AG04449 (cell line): ENCODE measurements at places on chromosomes 5 and 9.

DNA sequence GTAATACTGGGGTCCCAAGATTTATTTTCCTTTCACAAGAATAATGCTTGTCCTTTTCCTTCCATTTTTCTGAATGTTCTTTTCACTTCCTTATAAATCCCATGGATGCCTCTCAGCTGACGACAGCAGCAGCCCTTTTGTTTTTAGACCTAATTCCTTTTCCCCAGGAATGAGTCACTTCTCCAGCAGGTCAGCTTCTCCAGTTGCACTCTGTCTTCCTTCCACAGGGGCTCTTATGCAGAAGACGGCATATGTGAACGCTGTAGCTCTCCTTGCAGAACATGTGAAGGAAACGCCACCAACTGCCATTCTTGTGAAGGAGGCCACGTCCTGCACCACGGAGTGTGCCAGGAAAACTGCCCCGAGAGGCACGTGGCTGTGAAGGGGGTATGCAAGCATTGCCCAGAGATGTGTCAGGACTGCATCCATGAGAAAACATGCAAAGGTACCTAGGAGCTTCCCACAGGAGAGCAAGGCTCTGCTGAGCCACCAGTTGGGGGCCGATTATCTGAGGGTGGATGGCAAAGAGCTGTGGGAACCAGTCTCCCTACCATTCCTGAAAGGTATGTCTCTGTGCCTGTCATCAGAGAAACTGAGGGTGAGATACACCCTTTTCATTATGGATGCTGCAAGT is 72.9 kb downstream of the RFK start:
- peak; percentile 46 for DNase-seq

GRCh38 chr9:127755061-127756060 is 20.3 kb upstream of the TOR2A start:
- no peak for DNase-seq

DNA sequence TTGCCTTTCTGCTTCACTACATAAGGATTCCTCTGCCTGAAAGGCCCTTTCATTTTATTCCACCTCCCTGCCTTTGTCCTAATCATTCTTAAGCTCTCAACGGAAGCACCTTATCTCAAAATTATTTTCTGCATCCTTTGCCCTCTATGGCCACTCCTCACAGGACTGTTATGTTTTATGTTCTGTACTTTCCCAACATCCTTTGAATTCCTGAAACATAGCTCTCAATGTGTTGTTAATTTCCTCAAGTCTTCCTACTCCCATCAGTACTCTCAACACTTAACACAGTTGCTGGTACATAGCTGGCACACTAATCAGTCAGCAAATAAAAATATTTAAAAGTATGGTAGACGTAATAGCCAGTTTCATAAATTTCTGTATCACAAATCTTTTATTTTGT is 193.0 kb downstream of the RFX3 start:
- DNase-seq: no peak

DNA sequence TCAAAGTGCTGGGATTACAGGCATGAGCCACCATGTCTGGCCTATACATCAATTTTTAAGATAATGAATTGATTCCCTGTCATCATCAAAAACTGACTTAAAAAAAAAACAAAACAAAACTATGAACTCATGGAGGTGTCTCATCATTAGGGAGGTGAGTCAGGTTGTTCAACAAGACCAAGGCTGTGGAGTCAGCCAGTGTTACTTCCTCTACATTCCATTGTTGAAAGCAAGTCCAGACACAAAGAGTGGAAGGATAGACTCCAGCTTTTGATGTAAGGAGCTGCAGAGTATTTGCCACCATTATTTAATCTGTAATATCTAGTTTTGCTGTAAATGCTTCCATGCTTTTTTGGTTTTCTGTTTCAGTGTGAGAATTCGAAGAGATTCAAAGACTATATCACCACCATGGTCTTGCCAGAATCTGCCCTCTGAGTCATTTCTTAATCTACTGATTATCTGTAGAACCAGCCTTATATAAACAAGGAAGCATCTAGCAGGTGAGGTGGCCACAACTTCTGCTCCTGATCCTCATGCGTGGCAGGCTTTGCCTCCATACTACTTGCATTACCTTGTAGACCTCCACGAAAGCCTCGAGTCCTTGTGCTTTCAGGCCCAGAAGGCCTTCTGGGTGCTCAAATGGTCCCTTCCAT is 156.1 kb downstream of the FGF1 start:
- peak; percentile 12 for DNase-seq

- peak; percentile 17 for DNase-seq
Measured at GRCh38 chr5:125372694-125373631, 626.5 kb upstream of the ZNF608 start.

- no peak for DNase-seq
Measured at GRCh38 chr5:125685771-125686170, 737.4 kb upstream of the GRAMD2B start.

DNA sequence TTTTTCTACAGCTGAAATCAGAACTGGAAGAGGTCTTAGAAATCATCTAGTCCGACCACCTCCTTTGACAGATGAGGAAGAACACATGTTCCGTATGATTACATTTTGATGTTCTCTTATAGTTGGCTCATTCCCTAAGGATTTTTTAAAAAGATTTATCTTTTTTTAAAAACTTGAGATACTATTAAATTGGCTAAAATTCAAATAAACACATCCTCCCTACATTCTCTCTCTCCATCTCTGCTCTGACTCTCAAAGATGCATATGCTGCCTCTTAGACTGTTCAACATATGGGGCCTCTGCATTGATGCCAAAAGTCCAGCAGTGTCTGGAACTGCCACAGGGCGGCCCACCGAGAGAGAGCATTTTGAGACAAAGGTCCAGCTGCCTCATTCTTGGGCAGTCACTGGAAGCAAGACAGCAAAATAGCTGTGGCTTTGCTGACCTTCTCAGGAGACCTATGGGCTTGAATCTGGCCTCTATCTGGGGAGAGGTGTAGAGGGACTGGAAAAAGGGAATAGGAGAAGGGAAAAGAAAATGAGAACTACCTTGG is 12.8 kb upstream of the TSSK1B start:
- no peak for DNase-seq

GRCh38 chr5:79191457-79191856 is 44.5 kb upstream of the JMY start:
- no peak for DNase-seq

DNA sequence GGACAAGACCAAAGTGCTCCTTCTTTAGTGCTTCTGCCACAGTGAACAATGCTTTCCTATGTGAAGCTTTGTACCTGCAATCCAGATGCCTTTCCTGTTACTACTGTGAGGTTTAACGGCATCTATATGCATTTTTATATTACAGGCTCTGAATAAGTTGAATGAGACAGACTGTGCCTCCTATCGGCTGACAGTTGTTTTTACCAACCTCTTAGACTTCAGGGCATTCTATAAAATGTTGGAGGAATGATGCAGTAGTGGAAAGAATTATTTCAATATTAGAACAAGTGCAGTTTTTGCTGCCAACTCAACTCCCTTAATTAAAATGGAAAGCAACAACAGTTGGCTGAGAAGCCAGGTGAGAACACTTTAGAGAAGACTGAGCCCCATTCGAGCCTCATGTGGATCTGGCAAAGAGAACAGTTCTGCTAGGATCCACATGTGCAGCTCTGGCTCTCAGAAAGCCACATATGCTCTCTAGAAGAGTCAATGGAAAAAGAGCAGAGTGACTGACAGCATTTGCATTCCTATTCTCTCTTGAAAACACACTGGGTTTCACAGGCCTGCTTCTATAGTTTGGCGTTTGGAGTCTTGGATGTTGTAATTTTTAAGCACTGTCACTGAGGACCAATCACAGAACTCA is 147.5 kb downstream of the LURAP1L start:
- no peak for DNase-seq

DNA sequence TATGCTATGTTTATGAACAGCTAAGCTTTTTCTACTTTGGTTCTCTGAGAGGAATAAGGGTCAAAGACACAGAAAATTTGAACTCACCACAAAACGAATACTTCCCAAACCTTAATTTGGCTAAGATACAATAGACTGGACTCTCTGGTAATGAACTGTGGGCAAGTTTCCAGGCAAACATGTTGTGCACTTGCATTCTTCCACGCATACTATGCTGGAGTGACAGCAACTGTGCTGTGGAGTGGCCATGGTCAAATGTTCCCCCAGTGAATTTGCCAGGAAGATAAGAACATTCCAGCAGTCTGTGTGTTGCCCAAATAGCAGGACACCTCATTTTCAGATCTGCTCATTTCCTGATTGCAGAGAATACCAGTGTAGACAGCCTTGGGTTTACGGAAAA is 275.3 kb upstream of the IL12B start:
- DNase-seq: no peak

DNA sequence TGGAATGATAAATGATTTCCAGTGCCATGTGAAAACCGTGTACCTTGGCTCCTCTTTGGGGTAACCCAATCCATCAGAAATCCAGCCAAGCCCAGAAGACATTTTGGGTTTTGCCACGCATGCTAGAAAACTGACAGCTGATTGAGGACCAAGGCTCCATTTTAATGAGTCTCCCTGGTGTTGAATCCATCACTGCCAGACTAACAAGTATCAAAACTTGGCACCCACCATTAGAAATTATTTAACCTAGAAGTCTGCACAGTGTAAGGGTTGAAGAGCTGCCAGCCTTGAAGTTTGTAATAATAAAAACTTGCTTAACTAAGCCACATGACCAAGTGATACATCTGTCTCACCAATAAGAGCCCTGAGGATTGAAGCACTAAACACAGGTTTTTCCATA is 369.9 kb downstream of the DNAH5 start:
- DNase-seq: no peak

GRCh38 chr9:75087289-75087823 is 599 bp downstream of the NMRK1 start:
- DNase-seq: no peak

DNA sequence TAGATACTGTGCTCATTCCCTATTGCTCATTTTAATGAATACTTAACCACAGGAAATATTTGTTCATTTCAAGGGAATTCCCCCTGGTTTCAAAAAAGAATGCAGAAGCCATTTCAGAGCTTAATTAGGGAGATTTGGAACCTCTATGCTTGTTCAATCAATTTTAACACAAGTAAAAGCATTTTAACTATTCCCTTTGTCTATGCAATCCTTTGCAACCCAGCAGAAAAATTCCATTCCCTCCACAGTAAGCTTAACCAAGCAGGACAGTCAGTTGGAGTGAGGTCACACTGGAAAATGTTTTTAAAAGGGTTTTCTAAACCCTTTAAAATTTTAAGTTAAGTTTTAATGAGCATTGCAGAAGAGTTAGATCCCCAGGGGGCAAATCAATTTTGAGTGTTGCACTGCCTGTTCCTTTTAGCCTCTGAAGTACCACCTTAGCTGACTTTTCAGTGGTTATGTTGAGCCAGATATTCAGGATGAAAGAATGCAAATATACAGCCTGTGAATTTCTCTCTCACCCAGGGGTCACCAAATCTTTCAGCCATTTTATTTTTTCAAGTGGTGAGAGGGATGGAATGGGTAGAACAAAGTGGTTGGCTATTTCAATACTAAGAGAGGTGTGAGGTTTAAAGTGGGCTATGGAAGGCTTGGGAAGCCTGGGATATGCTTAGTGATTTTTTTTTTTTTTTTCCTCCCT is 356.2 kb upstream of the NUDT12 start:
- peak; percentile 96 for DNase-seq

DNA sequence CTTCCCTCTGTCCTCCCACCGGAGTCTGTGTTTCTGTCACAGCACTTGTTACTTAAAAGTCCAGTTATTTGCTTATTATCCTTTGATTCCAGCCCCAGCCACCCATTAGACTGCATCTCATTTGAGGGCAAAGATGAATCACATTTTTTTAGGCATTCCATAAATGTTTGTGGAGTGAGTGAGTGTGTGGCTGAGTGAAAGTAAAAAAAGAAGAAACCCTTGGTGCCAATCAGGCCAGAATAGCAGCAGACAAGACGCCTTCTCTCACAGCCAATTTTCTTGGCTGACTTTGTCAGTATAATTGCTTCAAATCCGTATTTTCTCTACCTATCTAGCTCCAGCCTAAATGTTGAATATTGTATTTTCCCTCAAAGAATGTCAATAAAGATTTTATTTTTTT is 613.0 kb upstream of the WWC1 start:
- DNase-seq: no peak

GRCh38 chr5:42020788-42021530 is 95.9 kb downstream of the FBXO4 start:
- DNase-seq: no peak

DNA sequence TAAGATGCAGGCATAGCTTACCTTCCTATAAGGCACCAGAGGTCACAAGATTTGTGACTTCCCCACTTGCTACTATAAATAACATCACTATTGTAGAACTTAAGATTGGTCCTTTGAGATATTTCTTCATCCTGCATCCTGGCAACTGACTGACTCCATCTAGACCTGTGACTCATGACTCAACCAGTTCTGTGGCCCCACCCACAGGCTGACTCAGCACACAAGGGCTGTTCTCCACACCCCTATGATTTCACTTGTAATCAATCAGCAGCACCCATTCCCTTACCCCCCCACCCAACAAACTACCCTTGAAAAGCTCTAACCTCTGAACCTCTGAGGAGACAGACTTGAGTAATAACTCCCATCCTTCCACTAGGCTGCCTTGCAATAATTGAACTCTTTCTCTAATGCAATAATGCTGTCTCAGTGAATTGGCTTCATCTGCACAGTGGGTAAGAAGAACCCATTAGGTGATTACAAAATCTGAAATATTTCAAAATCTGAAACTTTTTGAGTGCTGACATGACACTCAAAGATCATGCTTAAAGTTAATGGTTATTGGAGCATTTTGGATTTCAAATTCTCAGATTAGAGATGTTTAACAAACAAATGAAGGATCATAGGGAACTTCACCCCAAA is 296.7 kb downstream of the ARL15 start:
- DNase-seq: peak; percentile 46

DNA sequence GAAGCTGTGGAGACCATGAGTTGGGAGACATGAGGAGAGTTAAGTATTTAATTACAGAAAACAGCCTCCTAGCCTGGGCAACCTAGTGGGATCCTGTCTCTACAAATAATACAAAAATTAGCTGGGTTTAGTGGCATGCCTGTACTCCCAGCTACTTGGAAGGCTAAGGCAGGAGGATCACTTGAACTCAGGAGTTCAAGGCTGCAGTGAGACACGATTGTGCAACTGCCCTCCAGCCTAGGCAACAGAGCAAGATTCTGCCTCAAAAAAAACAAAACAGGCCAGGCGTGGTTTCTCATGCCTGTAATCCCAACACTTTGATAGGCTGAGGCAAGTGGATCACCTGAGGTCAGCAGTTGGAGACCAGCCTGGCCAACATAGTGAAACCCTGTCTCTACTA is 52.6 kb downstream of the AQP7 start:
- DNase-seq: no peak

- no peak for DNase-seq
Measured at GRCh38 chr5:167843881-167844572, 447.4 kb upstream of the WWC1 start.

GRCh38 chr9:109887079-109887478 is 107.1 kb downstream of the PALM2AKAP2 start:
- DNase-seq: no peak
